ENCODE measurements at places on chromosomes 1 and 21.

DNA sequence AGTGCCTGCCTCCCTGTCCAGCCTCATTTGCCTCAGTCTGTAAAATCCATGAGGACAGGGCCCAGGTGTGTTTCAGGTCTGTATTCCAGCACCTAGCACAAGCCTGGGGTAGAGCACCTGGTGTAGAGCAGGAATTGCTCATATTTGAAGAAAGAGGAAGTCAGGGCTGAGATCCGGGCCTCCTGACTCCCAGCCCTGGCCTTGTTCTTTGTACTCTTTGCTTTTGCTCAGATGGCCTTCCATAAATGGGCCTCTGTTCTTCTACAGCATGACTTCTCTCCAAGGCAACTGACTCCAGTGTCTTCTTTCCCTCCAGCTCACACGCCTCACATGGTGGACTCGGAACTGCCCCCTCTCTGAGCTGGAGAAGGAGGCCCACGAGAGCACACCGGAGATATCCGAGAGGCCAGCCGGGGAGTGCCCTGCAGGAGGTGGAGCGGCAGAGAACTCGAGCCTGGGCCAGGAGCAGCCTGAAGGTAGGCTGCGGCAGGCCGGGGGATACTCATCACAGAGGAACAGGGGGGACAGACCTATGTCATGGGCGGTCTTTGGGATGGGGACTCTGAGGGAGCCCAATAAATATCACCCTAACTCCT, 19.7 kb downstream of the SLC5A9 start:
- no peak for DNase-seq

GRCh38 chr1:218804014-218804785, 369.5 kb upstream of the LYPLAL1 start:
- DNase-seq = no peak

GRCh38 chr1:52636721-52637695, 4.0 kb downstream of the SHISAL2A start:
- DNase-seq = no peak

- DNase-seq = no peak
These were observed 8.8 kb upstream of the PAFAH2 start for GRCh38 chr1:26006710-26007109.

GRCh38 chr1:233251201-233251720, 44.3 kb downstream of the PCNX2 start:
- DNase-seq = no peak

DNA sequence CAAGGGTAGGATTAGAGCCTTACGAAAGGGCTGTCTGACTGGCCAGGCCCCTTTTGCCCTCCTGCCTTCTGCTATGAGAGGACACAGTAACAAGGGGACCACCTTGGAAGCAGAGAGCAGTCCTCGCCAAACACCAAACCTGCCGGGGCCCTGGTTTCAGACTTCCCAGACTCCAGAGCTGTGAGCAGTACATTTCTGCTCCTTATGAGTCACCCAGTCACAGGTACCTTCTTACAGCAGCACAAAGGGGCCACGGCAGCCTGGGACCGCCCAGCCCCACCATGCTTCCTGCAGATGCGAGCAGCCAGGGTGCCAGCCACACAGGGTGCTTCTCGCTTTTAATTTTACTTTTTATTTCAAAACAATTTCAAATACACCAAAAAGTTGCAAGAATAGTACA, 17.2 kb upstream of the POFUT2 start:
- DNase-seq = peak; percentile 19

DNA sequence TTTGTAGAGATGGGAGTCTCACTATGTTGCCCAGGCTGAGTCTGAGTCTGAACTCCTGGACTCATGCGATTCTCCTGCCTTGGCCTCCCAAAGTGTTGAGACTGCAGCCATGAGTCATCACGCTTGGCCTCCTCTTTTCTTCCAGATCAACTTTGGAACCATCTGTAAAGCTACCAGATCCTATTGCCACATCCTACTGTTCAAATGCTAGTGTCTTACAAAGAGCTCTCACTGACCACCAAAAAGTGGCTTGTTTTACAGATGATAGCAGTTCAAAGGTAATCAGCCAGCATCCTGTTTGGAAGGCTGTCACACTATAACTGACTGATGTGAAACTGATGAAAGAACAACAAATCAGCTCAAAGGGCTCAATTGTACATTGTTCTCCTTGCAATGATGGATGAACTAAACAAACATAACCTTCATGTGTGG, 221.6 kb downstream of the AKT3 start:
- DNase-seq = no peak

- DNase-seq = no peak
These were observed 43.0 kb upstream of the ITPKB start for GRCh38 chr1:226781937-226782609.

- no peak for DNase-seq
These were observed 33.3 kb upstream of the DUSP10 start for GRCh38 chr1:221775206-221775605.

DNA sequence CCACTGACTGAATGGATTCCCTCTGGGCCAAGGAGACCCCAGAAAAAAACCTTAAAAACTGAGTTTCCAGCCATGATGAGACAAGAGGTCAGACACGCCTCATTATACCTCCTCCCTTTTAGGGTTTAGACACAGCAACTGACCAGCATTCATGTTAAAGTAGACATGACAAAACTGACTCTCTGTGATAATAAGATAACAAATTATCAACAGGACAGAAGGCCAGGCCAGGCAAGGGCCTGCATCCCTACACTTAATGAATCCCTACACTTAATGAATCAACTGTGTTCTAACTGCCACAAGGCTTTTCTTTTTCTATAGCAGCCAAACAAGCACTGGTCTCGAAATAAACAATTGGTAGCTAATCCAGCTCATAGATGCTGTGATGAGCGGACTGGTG, 33.3 kb upstream of the FAM89A start:
- DNase-seq = no peak

- DNase-seq = peak; percentile 45
These were observed 9.9 kb downstream of the TOR1AIP2 start for GRCh38 chr1:179867493-179868330.

GRCh38 chr1:94037392-94038229, 83.3 kb downstream of the ABCA4 start:
- DNase-seq = no peak

DNA sequence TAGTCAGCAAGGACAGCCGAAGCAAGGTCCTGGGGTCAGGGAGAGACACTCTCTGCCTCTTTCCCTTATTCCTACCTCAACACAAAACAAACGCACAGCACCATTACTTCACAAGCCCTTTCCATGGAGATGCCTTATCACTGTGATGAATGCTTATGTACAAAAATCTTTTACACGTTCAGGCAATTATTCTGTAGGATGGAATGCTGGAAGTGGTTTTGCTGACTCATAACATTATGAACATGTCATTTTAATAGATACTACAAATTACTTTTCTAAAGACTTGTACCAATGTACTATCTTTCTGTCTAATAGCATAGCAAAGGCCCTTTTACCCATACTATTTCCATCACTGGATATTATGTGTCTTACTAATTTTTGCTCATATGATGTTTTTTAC, 98.4 kb downstream of the TTLL7 start:
- DNase-seq = no peak

GRCh38 chr1:88773540-88774150, 89.6 kb downstream of the PKN2 start:
- DNase-seq = no peak

DNA sequence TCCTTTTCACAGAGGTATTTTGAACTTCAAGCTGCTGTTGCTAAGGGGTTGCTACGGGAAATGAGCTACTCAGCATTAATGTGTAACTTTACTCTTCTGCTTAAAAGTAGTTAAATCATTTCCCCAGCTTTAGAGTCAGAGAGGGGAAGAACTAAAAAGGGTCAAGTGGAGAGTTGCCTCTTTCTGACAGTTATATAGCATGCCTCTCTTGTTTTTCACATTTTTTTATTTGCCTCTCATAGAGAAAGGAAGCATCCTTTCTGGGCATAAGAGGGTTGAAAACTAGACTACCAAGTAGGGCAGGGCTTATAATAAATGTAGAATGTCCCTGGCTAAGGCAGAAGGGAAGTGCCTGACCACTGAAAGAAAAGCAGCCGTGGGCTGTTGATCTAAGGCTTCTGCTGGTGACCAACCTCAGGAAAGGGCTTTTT, 10.1 kb upstream of the ELAVL4 start:
- DNase-seq = no peak

DNA sequence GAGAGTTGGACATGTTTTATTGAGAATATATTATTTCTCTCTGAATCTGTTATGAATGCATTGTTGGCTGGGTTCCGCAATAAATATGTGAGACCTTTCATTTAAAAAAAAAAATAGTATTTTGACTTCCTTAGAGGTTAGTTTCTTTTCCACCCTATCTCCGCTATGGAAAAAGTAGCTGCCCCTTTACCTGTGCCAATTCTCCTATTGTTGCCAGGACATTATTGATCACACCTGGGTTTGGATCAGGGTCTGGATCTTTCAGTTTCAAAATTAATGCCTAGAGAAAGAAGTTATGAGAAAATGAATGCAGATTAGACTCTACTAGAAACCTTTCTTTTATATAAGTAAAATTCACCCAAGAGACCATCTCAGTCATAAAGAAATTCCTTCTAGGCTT, 29.1 kb downstream of the MTOR start:
- no peak for DNase-seq

GRCh38 chr1:214066190-214066589, 78.4 kb downstream of the PROX1 start:
- DNase-seq = no peak

DNA sequence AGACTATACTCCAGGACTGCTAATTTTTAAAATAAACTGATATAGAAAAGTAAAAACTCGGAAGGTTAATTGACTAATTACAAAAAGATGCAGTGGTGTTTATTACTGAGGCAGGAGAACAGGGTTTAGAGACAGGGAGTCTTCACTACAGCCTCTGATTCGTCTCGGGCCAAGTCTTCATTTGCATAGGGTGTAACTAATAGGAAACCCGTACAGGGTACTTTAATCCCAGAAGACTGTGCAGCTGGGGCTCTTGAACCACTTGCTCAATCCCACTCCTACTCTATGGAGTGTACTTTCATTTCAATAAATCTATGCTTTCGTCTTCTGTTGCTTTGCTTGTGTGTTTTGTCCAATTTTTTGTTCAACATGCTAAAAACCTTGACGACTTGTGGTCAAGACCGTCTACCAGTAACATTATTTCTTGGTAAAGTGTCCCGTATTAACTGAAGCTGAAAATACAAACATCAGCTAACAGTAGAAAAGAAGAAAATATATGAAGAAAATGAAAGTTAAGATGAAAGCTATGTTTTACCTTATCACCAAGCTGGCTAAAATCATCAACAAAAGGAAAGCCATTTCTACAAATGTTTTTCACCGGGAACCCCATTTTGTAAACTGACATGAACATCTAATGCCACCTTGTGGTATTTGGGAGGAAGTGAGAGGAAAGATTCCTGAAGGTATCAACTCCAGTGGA, 8.0 kb downstream of the SDHB start:
- no peak for DNase-seq

GRCh38 chr1:46569116-46569515, 17.7 kb upstream of the KNCN start:
- no peak for DNase-seq

- no peak for DNase-seq
These were observed 42.2 kb downstream of the KCNK1 start for GRCh38 chr1:233656032-233656635.

DNA sequence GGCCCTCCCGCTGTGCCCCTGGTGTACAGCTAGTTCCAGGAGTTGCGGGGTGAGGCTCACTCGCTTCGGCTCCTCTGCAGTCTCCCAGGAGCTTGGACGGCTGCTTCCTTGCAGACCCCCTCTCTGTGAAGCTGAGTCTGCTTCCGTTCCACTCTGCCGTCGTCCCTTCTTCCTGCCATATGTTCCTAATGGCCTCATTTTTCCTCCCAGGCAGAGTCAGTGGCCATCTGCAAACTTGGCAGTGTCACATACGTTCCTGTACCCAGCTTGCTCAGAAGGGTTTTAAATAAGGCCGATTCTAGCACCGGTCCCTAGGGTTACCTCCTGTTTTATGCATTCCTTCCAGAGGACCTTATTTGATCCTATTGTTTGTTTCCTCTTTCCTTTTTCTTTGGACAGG, 21.3 kb downstream of the ACTL8 start:
- no peak for DNase-seq

GRCh38 chr1:219177363-219177762, 3.7 kb downstream of the LYPLAL1 start:
- no peak for DNase-seq

GRCh38 chr1:44643721-44644334, 30.5 kb downstream of the TMEM53 start:
- DNase-seq = no peak

DNA sequence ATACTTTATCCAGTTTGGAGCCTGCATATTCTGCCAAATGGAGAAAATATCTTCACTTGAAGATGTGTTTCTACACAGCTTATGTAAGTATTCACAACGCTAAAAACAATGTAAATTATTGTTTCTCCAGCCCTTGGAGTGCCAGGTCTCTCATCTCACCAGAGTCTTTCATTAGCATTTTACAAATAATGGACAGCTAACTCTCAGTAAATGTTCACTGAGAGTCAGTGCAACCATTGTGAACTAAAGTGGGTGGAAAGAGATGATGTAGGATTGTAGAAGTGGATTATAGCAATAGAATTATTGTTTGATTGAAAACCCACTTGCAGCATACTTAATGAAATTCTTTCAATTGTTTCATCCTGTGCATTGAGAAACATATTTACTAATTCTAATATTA, 8.3 kb upstream of the FAM177B start:
- no peak for DNase-seq

- peak; percentile 27 for DNase-seq
These were observed 20.7 kb upstream of the POFUT2 start for GRCh38 chr21:45308194-45309068.

DNA sequence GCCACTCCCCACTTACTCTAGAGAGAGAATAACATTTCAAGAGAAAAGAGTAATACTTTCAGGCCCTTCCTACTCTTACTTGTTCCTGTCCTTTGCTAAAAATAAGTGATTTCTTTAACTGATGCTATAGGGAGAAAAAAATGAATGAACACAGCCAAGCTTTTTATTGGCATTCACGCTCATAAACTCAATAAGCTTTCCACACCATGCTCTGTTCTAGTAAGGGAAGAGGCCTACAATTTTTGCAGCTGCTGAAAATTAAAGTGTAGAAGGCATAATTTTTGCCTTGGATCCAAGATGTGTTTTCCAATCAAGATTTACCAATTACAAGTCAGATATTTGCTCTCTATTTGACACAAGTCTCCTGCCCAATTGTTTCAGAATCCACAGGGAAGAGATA, 188.1 kb upstream of the RGS18 start:
- no peak for DNase-seq

DNA sequence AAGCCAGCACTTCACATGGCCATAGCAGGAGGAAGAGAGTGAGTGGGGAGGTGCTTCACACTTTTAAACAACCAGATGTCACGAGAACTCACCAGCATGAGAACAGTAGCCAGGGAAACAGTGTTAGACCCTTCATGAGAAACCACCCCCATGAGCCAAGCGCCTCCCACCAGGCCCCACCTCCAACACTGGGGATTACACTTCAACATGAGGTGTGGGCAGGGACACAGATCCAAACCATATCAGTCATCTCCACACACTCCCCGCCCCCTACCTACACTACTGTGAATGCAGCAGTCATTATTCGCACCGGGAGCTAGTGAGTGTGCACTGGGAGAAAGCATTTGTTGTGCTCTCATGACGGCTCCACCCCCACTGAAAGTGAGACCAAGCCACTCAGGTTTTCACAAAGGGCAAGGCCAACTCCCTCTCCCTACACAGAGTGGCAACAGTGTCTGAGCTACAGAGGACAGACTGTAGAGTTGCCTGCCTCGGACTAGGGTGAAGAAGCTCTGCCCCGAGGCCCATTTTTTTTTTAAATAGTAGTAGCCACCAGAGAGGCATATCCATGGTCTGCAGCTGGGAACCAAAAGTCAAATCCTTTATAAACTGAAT, 125.6 kb downstream of the BARHL2 start:
- DNase-seq = no peak

GRCh38 chr1:237814319-237814924, 76.3 kb downstream of the ZP4 start:
- DNase-seq = no peak

GRCh38 chr1:157181790-157182189, 43.6 kb upstream of the ETV3 start:
- no peak for DNase-seq

Data from right hindlimb (tissue), 1 donor.